Activated CD8-positive, alpha-beta memory T cell treated with anti-CD3 and anti-CD28 coated beads, Interleukin-2, amount 10 ng/mL, durations not matched to agents 7 days and 5 days (primary cell): ENCODE measurements at places on chromosomes 12 and 14.

DNA sequence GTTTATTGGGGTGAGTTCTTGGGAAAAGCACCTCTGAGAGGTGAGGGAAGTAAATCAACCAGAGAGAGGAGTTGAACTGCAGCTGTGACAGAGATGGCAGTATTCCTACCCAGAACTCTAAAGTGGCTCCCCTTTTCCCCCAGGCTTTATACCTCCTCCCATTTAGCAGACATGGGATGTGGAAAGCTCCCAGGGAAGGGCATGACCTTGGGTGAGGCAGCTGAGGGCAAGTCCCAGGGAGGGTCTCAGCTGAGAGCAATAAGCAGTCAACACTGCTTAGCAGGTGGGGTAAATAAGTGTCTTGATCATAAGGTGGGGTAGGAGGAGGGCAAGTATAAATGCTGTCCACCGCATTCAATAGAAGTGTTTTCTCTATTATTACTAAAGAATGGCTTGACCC is 143.0 kb downstream of the AKAP6 start:
- no peak for DNase-seq

DNA sequence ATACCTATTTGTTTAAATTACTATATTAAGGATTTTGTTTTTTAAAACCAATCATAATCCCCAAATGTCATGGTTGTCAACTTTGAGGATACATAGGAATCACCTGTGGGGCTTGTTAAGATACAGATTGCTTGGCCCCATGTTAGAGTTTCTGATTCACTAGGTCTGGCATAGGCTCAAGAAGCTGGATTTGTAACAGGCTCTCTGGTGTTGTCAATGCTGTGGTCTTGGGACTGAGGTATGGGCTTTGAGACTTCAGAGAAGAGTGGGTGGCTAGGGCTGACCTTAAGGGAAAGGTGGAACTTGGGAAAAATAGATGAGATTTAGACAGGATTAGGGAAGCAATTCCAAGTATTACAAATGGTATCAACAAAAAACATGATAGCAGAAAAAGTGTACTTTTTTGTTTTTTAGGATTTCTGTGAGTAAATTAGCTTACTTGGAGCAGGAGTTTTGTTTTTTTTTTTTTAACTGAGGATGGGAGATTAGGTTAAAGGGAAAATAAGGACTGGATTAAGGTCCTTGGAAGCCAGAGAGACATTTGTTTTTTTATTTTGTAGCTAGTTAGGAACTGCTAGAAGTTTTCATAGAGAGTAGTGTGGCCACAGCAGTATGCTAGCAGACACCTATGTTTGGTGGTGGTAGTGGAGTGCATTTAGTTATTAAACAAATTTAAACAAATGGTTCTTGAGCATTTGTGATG is 88.6 kb downstream of the RAD51B start:
- DNase-seq = no peak

DNA sequence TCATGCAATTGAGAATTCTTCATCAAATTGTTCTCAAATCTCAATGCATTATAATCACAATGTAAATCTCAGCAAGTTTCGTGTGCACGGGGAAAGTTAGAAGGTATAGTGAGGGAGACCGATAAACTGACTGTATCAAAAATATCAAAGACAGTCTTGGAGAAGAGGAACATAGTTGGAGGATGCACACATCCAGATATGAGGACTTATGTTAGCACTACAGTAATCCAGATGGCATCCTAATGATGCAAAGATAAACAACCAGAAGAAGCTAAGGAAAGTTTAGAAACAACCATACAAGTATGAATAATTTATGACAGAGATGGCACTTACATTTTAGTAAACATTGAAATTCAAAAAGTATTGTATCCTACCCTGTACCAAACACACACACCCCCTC is 760.1 kb downstream of the RPS29 start:
- DNase-seq = no peak

- no peak for DNase-seq
Measured at GRCh38 chr14:74584951-74585350, 27.1 kb downstream of the LTBP2 start.

- no peak for DNase-seq
Measured at GRCh38 chr12:992647-993046, 1.6 kb downstream of the ERC1 start.
